ENCODE measurements at places on chromosomes 1 and 21.
A peak's percentile ranks its signal among the peaks of the same experiment; 100 is the strongest.

GRCh38 chr1:108892356-108893140 is 15.8 kb downstream of the GPSM2 start:
- DNase-seq, result no peak

DNA sequence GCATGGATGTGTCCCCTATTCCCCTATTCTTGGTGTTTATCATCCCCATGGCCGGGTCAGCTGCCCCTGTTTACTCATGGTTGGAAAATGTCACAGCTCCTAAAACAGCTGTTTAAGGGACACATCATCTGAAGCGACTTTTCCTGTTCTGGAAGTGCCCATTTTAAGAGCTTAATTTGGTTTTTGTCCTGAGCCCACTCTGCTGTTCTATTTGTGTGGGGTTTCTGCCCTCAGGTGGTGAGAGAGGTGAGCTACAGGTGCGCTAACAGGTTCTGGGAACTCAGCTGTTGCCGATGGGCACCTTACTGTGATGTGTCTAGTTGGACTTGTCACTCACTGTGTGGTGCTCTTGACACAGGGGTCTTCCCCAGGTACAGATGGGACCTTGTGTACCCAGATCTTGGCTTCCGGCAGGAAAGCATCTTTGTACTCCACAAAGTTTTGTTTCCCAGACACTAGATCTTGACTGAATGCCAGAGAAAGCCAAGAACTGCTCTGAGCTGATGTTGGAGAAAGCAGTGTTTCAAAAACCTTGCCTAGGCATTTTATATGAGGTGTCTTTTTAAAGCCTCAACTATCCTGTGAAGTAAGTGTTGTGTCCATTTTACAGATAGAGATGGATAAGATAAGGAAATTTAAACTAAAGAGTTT is 59.0 kb upstream of the CD1D start:
- peak; percentile 41 for DNase-seq

GRCh38 chr21:42252778-42253340 is 33.9 kb downstream of the ABCG1 start:
- DNase-seq, result no peak

DNA sequence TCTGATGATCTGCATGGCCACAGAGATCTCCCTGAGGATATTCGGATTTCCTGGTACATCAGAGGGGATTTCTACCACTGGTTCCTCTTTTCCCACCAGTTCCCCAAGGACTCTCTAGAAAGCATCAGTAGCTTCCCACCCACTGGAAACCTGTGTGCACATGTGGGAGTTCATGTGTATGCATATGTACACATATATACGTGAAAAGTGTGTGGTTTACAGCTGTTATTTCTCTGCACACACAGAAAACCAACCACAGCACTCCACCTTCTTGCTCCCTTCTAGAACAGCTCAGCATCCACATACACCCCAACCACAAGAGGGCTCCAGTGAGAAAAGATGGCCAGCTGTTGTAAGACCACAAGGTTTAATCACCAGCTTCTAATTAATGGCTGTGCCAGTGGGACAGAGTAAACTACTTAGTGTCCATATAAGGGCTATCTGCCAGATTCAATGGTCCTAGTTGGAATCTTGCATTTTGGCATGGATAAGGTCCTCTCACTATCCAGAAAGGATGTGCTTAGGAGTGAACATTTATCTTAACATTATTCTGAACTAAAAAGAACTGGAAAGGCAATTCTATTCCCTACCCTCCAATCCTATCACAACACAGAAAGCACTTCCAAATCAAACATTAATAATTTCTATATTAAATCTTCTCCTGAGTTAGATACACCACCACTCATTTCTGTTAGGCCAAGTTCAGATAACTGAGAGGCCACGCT is 24.1 kb downstream of the GPR3 start:
- DNase-seq, result no peak

GRCh38 chr21:44732956-44733355 is 21.6 kb upstream of the TSPEAR start:
- no peak for DNase-seq

- DNase-seq, result no peak
Measured at GRCh38 chr1:226417830-226418546, 10.1 kb upstream of the PARP1 start.

- no peak for DNase-seq
Measured at GRCh38 chr1:118266436-118266835, 81.4 kb upstream of the SPAG17 start.

DNA sequence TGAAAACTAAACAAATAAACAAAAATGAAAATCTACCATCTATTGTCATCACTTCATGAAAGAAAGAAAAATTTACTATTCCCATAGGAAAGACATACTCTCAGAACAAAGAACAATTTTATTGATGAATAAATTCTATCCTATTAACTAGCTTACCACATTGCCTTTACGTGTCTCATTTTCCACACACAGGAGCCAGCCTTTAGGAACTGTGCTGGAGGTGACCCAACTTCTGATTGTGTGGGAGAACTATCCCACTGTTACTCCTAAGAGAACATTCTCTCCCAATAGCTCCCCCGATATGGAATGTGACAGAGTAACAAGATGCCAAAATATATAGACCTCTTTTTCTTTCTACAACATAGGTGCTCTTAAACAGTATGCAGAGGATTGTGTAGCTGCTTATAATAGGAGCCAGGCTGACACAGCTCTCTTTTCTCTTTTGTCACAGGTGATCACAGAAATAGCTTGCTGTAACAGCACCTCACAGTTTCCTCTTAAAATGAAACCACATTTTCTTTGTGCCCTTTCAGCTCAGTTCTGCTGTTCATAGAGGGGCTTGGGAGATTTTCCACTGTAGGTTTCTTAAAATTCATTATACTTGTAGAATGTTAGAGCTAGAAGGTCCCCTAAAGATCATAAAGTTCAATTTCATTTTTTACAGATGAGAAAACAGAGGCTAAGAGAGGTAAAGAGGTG is 35.5 kb downstream of the C21orf91 start:
- no peak for DNase-seq

All from GM20000 (cell line).